ENCODE measurements at places on chromosomes 1 and 21.

- peaks cover 69% of the 10 kb centered on the region for H3K4me1 ChIP-seq
- no peak overlapping the region for H3K27ac ChIP-seq
- no peaks in the 10 kb centered on the region for H3K27me3 ChIP-seq
- no peak overlapping the region for H3K4me3 ChIP-seq
- H3K36me3 ChIP-seq, result no peaks in the 10 kb centered on the region
Measured at GRCh38 chr1:234981758-234982157, 146.9 kb downstream of the TOMM20 start.

- no peaks in the 10 kb centered on the region for H3K36me3 ChIP-seq
- H3K27ac ChIP-seq, result no peak overlapping the region
- no peak for DNase-seq
- no peaks in the 10 kb centered on the region for H3K4me1 ChIP-seq
- no peaks in the 10 kb centered on the region for H3K27me3 ChIP-seq
Measured at GRCh38 chr1:112985123-112985522, 29.1 kb upstream of the SLC16A1 start.

GRCh38 chr1:2180297-2181245 lies 14.0 kb downstream of the FAAP20 start:
- H3K4me1 ChIP-seq, result no peaks in the 10 kb centered on the region
- H3K36me3 ChIP-seq, result peaks cover 18% of the 10 kb centered on the region
- no peak for DNase-seq
- no peak overlapping the region for H3K27ac ChIP-seq
- no peaks in the 10 kb centered on the region for H3K27me3 ChIP-seq

DNA sequence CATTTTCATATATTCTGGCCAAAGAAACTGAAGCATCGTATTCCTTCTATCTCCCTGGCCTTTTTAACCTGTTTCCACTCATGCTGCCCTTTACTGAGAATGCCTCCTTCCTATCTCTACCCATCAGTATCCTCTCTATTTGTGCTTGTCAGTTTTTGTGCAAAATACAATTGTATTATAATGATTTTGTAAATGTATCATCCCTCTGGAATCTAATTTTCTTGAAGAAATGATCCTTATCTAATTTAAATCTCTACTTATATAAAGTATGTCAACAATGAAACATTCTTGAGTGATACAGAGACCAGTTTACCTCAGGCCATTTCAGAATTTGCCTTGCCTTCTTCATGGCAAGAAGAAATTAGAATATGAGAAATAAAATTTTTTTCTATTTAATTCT lies 59.0 kb upstream of the TEKT2 start:
- H3K36me3 ChIP-seq, result peaks cover 30% of the 10 kb centered on the region
- no peaks in the 10 kb centered on the region for H3K4me1 ChIP-seq
- no peak overlapping the region for H3K27ac ChIP-seq
- DNase-seq, result no peak
- H3K27me3 ChIP-seq, result no peaks in the 10 kb centered on the region

GRCh38 chr1:82880506-82880905 lies 1079.8 kb downstream of the ADGRL2 start:
- H3K4me1 ChIP-seq, result no peaks in the 10 kb centered on the region
- H3K4me3 ChIP-seq, result no peak overlapping the region
- no peak for DNase-seq
- no peaks in the 10 kb centered on the region for H3K36me3 ChIP-seq
- H3K27me3 ChIP-seq, result no peaks in the 10 kb centered on the region

DNA sequence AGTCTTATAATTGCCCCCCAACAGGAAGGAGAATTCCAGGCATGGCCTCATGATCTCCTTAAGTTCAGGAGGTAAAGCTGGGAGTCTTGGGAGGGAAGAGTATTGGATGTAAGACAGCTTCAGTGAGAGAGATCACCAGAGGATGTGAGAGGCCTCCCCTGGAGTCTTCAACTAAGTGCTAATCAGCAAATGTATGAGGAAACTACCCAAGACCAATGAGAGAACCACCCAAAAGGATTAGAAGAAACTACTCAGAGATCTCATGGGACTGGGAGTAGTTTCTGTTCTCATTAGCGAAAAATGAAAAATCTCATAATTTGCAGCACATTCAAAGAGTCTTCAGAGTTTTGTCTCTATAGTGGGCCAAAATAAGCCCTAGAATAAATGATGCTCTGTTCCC lies 36.6 kb upstream of the WNT2B start:
- H3K27me3 ChIP-seq, result peaks cover 15% of the 10 kb centered on the region
- no peaks in the 10 kb centered on the region for H3K36me3 ChIP-seq
- no peak overlapping the region for H3K4me3 ChIP-seq
- no peak for DNase-seq
- H3K27ac ChIP-seq, result no peak overlapping the region

GRCh38 chr1:84165601-84166000 lies 21.5 kb downstream of the PRKACB start:
- no peak for DNase-seq
- H3K36me3 ChIP-seq, result no peaks in the 10 kb centered on the region
- peaks cover 8% of the 10 kb centered on the region for H3K4me1 ChIP-seq
- no peaks in the 10 kb centered on the region for H3K27me3 ChIP-seq

GRCh38 chr1:33578557-33579448 lies 106.4 kb downstream of the ZSCAN20 start:
- no peak overlapping the region for H3K4me3 ChIP-seq
- H3K36me3 ChIP-seq, result no peaks in the 10 kb centered on the region
- no peak overlapping the region for H3K27ac ChIP-seq
- peaks cover 20% of the 10 kb centered on the region for H3K27me3 ChIP-seq
- H3K4me1 ChIP-seq, result no peaks in the 10 kb centered on the region

Measured in CD4-positive, alpha-beta T cell (primary cell).